Fibroblast of pulmonary artery (primary cell): ENCODE measurements at places on chromosomes 11 and 22.
A peak's percentile ranks its signal among the peaks of the same experiment; 100 is the strongest.

GRCh38 chr11:9708544-9708943, 44.7 kb downstream of the SWAP70 start:
- peak; percentile 46 for DNase-seq

- DNase-seq: peak; percentile 59
Measured at GRCh38 chr11:64916040-64916774, 802 bp downstream of the ATG2A start.

- DNase-seq: peak; percentile 71
Measured at GRCh38 chr11:62001450-62002191, 34.2 kb upstream of the FTH1 start.

GRCh38 chr11:13423372-13423771, 39.6 kb downstream of the BTBD10 start:
- no peak for DNase-seq

- DNase-seq: peak; percentile 91
Measured at GRCh38 chr11:1153951-1154493, 3.7 kb upstream of the MUC5AC start.

DNA sequence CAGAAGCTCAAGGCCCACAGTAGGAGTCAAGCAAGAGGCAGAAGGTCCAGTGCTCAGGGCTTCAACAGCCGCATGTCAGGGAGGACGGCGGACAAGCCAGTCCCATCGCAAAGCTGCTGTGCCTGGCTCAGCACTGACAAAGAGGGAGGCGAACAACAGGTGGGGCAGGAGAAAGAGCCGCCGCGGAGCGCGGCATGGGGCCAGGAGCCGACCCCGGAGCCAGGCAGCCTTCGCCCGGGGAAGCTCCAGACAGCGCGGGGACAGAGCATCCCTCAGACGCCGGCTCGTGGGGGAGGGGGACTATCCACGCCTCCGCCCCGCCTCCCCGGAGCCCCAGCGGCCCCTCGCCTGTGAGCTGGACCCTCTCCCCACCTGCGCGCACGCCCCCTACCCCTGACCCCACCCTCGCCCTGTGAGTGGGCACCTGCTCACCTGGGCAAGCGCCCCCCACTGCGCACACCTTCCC, 369 bp downstream of the DHCR7 start:
- DNase-seq: no peak

- DNase-seq: no peak
Measured at GRCh38 chr11:22189660-22190059, 3.2 kb upstream of the ANO5 start.

GRCh38 chr22:39683639-39684038, 113.1 kb downstream of the CACNA1I start:
- no peak for DNase-seq

GRCh38 chr22:38262051-38262795, 10.6 kb downstream of the TMEM184B start:
- no peak for DNase-seq

DNA sequence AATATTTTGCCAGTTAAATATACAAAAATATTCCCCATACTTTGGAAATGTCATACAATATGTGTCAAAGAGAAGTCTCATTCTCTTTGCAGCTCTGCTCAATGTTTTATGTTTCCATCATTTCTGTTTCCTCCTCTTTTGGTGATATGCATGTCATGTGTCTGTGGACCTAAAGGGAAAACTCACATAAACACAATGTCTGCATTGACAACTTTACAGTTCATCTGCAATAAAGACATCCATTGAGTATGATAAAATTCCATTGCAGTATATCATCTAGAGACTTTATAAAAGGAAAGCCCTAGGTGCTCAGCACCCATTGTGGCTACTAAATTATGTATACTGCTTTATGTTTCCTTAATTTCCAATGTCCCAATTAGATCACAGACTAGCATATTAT, 461.3 kb upstream of the FAT3 start:
- DNase-seq: no peak

- DNase-seq: no peak
Measured at GRCh38 chr11:72001834-72002591, 3.3 kb downstream of the IL18BP start.

GRCh38 chr11:71193431-71193830, 58.9 kb downstream of the SHANK2 start:
- no peak for DNase-seq

- DNase-seq: no peak
Measured at GRCh38 chr22:39920134-39920743, 19.4 kb downstream of the GRAP2 start.

- DNase-seq: no peak
Measured at GRCh38 chr22:23722724-23723123, 28.2 kb downstream of the ZNF70 start.

GRCh38 chr11:113581713-113582112, 106.5 kb upstream of the DRD2 start:
- no peak for DNase-seq

- no peak for DNase-seq
Measured at GRCh38 chr11:102411142-102411541, 41.4 kb downstream of the TMEM123 start.

- DNase-seq: no peak
Measured at GRCh38 chr11:74639533-74639932, 47.2 kb downstream of the POLD3 start.

DNA sequence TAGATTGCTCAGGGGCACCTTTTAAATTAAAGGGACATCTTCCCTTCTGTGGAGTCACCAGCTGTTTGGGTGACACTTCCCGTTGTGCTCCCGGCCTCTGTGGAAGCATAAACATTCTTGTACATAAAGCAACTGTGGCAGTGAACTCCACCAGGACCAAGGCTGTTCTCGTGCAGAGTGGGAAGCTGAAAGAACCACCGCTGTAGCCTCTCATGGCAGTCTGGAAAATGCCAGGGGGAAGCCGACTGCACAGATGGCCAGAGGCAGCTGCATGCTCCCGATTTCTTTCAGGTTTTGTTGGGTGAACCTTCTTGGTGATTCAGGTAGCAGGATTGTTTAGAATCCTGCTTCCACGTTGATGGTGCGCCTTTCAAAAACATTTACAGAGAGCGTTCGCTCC, 10.3 kb downstream of the UBASH3B start:
- no peak for DNase-seq

DNA sequence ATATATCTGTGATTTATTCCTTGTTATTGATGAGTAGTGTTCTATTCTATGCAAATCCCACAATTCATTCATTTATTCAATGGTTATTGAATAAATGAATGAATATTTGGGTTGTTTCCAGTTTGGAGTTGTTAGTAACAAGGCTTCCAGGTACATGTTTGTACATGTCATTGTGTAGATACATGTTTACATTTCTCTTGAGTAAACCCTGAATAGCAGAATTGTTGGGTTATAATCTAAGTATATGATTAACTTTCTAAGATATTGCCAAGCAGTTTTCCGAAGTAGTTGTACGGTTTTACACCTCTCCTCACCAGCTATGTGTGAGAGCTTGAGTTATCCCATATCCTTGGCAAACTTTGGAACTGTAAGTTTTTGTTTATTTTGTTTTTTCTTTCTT, 18.5 kb upstream of the OR8G1 start:
- DNase-seq: no peak

GRCh38 chr11:26028393-26028911, 303.5 kb upstream of the ANO3 start:
- peak; percentile 45 for DNase-seq

DNA sequence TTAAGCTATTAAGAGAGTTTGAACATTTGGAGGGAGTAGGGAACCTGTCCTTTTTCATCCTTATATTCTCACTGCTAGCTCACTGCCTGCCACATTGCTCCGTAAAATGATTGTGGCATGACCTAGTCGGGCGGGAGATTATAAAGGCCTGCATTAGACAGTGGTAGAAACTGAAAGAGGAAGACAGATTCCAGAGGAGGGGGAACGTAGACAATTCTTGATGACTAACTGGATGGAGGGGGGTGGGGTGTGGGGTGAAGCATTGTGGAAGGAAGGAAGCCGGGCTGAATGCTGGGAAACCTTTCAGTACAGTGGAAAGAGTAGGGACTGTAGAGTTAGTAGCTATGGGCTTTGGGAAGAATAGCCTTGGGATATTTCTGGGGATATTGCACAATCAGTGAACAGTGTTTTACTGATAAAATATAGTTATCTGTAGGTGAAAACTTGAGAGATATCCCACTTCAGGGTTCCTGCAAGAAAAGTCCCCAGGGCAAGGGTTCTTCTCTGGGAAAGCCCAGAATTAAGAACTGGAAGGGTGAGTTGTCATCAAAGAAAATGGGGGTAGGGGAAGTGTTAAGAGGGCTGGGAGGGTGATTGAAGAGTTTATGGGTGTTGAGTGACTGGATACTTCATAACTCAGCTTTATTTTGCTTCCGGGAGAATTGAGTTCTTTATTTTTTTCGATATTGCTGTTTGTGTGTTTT, 2.1 kb downstream of the MED15 start:
- DNase-seq: peak; percentile 95

DNA sequence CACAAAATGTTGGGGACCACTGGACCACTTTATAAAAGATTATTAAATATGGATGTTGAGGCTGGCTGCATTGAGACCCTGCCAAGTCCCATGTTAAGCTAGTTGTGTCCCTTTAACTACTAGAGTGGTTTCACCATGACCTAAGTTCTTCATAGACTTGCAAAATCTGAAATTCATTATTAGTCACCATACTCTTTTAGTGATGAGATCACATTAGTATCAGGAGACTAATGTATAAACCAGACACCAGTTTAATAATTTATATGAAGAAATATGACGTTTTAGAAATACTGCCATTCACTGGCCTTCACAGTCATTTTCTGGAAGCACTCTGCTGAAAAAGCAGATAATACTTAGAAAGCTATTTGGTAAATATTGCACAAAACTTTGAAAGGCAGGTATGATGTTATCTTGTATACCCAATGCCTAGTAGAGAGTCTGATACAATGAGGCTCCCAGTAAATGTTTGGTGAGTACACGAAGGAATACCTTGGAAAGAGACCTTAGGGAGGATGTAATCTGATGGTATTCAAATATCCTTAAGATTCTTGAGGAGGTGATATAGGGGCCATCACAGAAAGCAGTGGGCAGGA, 728.2 kb upstream of the ANO5 start:
- no peak for DNase-seq

GRCh38 chr11:69165775-69166174, 10.0 kb downstream of the SMIM38 start:
- no peak for DNase-seq

DNA sequence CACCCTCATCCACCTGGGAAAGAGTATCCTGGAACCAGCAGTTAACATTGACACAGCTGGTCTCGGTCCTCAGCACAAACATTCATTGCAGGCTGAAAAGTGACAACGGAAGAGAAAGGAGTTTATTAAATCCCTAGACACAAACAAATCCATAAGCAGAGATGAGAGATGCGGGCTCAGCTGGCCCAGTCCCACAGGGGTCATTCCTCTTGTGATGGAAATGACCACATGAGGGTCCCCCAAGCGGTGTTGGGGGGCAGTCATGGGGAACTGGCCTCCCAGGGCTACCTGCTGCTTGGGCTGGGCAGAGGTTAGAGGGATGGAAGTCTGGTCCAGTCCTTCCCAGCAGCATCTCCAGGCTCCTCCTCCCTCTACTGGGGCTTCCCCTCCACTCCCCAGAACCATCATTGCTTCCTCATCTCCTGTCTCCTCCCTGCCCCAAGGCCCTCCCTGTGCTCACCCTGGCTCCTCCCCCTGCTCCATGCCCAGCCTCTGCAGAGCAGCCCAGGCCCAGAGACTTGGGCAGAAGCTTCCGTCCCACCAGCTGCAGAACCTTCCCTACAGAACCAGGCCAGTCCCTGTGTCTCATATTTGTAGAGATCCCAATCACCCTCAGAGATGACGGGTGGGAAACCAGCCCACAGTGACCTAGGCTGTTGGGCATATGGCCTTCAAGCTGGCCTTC, 5.4 kb upstream of the IGLL5 start:
- no peak for DNase-seq

DNA sequence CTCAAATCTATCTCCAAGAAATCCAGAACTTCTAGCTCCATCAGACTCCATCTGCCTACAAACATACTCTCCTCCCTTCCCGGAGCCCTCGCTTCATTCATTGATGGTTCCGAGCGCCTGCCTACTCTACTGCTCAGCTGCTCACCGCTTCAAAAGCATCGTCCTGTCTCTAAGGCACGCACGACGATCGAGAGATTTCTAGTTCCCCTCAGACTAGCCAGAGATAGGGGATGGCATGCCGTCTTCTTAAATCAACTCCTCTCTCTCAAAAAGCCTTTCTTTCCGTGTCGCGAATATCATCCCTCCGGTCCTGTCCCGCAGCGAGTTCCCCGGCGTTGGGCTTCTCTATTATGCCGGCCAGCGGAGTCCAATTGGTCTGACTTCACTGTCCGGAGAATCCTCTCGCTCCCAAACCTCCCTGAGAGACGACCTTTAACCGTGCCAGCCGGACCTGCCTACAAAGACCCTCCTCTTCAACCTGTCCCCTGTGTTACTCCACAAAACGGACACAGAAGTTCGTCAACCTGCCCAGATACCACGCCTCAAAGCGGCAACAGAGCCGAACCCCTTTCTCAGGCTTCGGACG, 592 bp downstream of the EEF1G start:
- peak; percentile 23 for DNase-seq

GRCh38 chr22:19867617-19868016, 12.9 kb upstream of the GNB1L start:
- no peak for DNase-seq

GRCh38 chr11:86099874-86100273, 31.0 kb upstream of the PICALM start:
- peak; percentile 13 for DNase-seq

- DNase-seq: no peak
Measured at GRCh38 chr11:84899134-84899533, 728.0 kb downstream of the DLG2 start.

GRCh38 chr11:113163291-113164030, 150.9 kb upstream of the TTC12 start:
- peak; percentile 58 for DNase-seq
